ENCODE measurements at places on chromosomes 5 and 9.

DNA sequence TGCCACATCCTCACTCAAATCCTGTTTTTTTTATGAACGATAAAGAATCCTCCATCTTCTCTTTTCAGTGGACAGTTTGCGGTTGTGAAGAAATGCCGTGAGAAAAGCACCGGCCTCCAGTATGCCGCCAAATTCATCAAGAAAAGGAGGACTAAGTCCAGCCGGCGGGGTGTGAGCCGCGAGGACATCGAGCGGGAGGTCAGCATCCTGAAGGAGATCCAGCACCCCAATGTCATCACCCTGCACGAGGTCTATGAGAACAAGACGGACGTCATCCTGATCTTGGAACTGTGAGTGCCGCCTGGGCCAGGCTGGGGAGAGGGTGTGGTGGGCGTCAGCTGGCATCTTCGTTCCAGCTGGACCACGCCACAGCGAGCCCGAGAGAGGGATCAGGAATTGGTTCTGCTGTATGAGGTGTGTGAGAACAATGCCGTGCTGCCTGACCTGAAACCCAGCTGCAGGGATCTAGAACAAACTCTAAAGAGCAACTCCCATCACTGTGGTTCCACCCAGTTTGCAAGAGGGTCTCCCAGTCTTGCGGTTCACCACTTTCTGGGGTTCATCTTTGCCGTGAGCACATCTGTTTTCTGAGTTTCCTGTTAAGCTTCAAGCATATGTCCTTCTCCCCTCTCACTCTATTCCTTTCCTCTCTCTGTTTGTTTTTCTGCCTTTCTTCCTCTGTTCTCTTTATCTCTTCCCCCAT is 107.4 kb downstream of the DAPK1 start:
- DNase-seq, result no peak

DNA sequence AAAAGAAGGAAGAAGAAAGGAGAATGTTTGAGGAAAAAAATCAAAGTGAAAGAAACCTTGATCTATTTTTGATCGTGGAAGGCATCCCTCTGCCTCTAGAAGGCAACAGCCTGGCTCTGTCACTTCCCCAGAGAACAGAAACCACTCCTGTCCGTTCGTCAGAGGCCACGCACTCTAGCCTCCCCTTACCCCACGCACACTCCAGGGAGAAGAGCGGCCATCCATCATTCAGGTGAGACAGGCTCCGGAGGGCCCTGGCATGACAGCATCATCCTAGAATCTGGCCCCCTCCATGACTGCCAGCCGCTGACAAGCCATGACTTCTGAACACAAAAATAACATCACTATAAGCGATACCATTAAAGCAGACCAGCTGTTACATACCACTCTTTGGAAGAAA is 135.8 kb downstream of the ROR2 start:
- DNase-seq, result no peak

- no peak for DNase-seq
These were observed 72.6 kb upstream of the DMRTA1 start for GRCh38 chr9:22374051-22374450.

DNA sequence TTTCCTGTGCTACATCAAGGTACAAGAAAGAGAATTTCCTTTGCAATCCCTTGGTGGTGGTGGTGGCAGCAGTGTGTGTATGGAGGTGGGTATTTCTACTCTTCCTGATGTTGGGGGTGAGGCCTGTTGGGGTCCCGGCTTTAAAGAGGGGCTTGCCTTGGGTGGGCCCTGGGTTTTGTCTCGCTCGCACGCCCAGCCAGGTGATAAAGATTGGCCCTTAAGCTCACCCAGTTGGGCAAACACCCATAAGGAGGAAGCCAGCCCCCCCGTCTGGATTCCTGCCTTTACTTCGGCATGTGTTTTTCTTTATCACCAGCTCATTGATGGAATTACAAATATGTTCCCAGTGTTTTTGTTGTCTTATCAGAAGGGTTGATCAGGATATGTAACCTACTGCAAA is 16.0 kb upstream of the SARDH start:
- no peak for DNase-seq
